ENCODE measurements at places on chromosomes 1 and 21.
A peak's percentile ranks its signal among the peaks of the same experiment; 100 is the strongest.

DNA sequence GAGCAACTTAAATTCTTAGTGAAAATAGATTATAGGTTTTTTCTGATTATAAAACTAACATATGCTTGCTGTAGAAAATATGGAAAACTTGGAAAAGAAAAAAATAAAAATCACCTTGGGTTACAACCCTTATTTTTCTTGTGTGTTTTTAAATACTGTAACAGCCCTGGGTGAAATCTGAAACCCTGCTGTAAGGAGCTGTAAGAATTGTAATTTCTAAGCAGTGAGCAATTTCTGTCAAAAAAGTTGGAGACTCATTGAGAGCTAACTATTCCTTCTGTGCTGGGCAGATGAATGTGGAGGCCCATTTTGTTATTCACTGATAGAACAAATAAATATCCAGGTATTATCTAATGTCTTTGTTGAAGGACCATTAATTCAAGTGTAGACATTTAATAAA lies 42.6 kb downstream of the ADCY10 start:
- no peak for DNase-seq

DNA sequence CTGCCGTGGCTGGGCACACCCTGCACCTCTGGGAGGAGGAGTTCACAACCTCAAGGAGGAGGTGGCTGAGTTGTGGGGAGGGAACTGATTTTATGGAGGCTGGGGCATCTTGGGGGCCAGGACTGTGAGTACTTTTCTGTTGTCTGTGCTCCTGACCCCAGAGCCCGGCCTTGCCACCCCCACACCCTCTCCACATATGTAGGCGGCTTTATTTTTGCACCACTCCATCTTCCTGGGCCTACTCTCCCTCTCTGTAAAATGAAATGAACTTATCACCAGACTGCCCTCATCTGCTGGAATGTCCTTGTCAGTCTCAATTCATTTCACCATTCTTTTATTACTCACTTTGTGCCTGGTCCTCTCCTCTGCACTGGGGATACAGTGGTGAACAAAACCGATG lies 12.8 kb downstream of the FOXD2 start:
- DNase-seq = no peak

- no peak for DNase-seq
Observed at GRCh38 chr1:229323201-229323600, 19.6 kb downstream of the CCSAP start.

DNA sequence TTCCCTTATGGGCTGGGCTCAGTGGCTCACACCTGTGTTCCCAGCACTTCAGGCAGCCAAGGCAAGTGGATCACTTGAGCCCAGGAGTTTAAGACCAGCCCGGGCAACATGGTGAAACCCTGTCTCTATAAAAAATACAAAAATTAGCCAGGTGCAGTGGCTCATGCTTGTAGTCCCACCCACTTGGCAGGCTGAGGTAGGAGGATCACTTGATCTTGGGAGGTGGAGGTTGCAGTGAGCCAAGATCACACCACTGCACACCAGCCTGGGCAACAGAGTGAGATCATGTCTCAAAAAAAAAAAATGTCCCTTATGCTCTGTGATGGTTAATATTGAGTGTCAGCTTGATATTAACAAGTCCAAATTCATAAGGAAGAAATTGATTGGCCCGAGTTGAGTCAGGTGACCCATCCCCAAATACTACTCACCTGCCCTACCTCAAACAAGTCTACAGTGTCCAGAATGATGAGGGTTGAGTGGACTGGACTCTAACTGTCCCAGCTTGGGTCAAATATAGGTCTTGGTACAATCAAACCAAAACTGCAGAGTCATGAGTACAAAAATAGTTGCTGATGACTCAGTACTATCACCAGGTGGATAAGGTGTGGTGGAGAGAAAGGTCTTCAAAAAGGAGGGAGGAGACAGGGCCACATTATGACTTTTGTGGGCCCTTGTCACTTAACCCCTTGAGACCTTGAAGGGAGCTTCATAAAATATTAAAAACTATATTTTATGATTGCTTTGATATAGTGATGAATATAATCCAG lies 161.0 kb downstream of the ZNF326 start:
- no peak for DNase-seq

- no peak for DNase-seq
Observed at GRCh38 chr1:2601721-2602303, 15.2 kb downstream of the PRXL2B start.

- no peak for DNase-seq
Observed at GRCh38 chr1:149931212-149931790, 3.7 kb upstream of the SF3B4 start.

- peak; percentile 78 for DNase-seq
Observed at GRCh38 chr1:102191723-102192122, 195.0 kb upstream of the OLFM3 start.

- no peak for DNase-seq
Observed at GRCh38 chr1:46098027-46098712, 34.3 kb downstream of the PIK3R3 start.

- DNase-seq = no peak
Observed at GRCh38 chr1:19878637-19878985, 3.6 kb upstream of the OTUD3 start.

DNA sequence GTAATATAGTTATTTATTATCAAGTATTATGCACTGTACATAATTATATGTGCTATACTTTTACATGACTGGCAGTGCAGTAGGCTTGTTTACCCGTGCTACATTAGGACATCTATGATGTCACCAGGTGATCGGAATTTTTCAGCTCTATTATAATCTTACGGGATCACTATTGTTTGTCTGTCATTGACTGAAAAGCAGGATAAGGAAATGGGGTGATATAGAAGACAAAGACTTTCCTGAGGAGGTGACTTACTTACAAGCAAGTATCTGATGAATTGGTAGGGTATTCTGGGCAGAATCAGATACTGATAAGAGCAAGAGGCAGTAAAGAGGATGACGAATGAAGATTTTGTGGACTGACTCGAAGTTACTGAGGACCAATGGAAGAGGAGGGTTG lies 65.3 kb upstream of the CNN3 start:
- DNase-seq = peak; percentile 70
